ENCODE measurements at places on chromosomes 7 and 10.

DNA sequence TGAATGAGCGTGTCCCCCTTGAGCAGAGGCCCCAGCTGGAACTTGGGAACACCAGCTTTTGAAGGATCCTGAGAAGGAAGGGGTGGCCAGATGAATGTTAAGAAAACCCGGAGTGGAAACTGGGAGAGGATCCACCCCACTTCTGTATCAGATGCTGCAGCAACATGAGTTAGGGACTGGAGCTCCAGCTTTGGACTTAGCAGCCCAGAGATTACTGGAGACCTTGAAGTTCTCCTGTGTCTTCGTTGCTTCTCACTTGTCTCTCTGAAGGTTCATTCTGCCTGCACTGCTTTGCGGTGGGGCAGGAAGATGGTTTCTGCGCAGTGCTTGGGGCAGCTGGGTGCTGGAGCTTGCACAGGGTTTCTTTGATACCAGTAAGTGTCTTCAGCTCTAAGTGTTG is 9.3 kb downstream of the TMEM248 start:
- DNase-seq = no peak

DNA sequence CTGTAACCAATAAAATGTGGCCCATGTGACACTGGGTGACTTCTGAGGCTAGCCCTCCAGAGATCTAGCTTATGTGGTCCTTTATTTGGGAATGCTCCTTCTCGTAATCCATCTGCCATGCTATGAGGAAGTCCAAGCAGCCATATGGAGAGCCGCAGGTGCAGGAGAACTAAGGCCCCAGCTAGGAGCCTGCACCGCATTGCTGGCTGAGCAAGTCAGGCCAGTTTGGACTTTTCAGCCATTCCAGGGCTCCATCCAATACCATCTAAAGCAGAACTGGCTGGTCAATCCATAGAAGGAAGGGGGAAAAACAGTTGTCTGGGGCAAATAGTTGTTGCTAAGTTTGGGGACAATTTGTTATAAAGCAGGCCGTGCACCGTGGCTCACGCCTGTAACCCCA is 32.6 kb downstream of the KLRG2 start:
- DNase-seq = no peak

- no peak for DNase-seq
Observed at GRCh38 chr10:12974078-12974477, 27.4 kb downstream of the CCDC3 start.

DNA sequence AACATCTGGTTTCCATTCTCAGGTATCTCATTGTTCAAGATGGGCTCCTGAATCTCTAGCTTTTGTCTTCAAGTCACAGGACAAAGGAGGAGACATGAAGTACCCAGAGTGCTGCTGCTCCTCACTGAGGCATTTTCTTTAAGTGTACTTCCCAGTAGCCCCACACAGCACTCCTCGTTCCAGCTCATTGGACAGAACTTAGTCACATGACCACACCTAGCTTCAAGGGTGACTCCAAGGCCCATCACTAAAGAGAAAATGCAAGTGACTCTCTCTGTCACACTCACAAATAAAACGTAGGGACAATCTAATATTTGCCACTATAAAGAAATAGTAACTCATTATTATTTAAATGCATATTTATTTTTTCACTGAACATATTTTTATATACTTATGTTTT is 58.3 kb upstream of the NEUROD6 start:
- DNase-seq = no peak

DNA sequence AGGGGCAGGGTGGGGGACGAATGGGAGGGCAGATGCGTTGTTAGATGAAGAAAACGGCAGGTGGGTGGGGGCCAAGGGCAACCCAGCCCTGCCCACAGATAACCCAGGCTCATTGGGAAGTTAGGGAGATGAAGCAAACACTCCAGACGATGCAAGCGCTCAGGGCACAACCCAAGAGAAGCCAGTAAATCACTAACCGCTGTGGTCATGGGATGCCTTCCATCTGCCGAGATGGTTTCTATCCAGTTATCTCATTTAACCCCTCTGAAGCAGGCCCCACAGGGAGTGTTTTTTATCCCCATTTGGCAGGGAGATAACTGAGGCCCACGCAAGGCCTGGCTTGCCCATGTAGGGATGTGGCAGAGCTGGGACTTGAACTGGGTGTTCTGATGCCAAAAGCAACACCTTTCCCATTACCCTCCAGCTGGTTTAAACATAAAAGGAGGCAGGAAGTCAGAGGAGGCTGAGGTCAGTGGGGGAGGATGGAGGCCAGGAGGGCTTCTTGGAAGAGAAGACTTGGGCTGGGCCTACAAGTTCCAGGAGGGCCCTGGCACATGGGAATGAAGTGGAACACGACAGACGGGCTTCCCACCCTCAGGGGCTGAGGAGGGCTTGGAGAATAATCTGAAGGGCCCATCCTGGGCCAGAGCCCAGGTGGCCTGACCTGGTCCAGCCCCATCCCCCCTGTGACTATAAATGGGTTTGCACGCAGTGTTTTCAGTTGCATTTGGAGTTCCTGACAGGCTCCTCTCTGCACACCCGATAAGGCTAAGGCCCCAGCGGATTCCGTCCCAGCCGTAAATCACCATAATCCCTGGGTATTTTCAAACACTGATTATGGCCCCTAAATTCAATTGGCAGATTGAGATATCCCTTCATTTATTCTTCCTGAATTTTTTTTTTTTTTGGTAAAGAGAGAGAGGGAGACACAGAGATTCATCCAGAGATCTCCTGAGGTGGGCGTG is 80.9 kb downstream of the NEURL1 start:
- no peak for DNase-seq

GRCh38 chr7:149728491-149729375 is 44.7 kb downstream of the ZNF467 start:
- no peak for DNase-seq

DNA sequence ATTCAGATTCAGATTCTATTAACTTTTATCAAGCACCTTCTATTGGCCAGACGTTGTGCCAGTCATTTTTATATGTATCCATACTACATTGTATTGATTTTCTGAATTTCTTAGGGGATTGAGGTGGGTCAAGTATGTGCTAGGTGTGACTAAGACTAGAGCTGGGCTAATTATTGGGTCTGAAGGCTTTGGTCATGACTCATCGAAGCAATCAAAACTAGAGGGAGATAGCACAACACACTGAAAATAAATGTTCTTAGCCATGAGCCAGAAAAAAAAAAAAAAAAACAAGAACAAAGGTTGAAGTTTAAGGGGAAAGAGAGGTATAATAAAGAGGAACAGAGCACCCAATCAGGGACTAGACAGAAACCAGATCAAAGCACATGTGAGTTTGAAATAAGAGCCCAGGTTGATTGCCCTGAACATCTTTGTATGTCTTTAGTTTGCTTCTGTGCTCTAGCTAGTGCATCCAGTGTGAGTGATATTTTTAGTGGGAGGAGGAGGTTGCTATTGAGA is 171.6 kb upstream of the FOXP2 start:
- DNase-seq = no peak

DNA sequence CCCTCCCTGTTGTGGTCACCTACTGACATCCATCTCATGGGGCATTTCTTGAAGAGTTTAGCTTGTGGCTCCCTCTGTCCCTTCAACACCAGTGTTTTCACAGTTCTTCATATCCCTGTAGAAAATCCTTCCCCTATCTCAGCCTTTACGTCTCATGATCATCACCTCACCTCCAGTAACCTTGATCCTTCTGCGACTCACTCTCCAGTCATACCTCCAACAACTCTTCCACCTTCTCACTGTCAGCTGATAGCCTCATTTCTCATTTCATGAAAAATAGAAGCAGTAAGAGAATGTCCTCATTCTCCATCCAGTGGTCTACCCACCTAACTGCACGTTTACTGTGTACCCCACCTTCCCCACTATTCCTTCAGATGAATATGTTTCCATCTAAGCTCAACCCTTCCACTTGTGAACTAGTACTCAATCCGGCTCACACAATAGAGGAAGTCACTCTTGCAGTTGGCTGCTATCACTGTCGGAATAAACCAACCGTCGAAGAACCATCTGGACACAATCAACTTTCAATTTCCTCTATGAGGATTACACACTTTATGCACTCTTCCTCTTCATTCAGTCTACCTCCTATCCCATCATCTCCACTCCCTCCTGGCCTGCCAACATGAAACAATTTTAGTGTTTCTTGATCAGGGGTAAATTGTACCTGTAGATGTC is 256.0 kb downstream of the AHR start:
- no peak for DNase-seq

- no peak for DNase-seq
Observed at GRCh38 chr10:118841881-118842605, 87.3 kb upstream of the CACUL1 start.

- DNase-seq = no peak
Observed at GRCh38 chr10:61634746-61635145, 28.0 kb upstream of the CABCOCO1 start.

DNA sequence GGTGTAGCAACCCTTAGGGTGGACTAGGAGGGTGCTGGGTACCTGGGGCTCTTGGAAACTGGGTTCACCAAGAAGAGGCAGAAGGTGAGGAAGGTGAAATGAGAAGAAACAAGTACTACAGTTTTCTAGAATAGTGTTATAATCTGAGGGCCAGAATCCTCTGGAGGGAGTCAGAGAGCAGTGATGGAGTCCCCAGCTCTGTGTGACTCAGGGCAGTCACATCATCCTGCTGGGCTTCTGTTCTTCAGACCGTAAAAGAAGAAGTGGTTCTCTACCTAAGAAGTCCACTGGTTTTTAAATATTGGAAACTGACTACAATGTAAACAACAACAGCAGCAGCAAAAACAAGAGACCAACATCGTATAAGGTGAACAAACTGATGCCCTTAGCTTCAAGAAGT is 197.3 kb downstream of the PRPF18 start:
- no peak for DNase-seq

DNA sequence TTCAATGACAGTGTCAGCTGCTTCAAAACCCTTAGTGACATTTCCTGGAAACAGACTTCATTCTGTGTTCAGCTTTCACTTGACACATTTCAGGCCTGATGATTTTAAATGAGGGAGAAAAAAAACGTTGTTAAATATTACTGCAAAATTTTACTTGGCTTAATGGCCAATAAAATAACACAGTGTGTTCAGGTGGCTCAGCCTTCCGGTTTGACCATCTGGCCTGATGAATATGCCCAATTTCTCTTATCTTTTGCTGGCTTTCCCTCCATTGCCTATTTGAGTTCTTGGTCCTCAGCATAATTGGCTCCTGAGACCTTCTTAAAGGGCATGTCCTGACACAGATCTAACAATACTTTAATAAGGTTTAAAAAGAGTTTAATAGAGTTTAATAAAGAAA is 462.4 kb downstream of the ADRA2A start:
- DNase-seq = no peak

DNA sequence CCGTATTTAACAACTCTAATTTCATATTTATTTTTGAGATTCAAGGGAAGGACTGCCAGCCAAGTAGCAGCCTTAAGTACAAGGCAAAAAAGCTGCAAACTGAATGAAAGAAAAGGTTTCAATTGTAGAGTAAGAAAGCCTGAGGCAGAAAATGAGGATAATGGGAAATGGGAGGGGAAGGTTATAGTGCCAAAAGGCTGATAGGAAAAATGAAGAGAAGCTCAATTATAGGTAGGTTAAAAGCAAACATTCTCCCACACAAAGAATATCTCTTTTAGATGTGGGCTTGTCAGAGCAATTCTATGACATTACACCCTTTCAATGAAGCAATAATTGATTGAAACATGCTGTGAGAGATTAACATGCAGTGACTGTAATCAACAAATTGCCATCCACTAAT is 175.3 kb downstream of the RAPGEF5 start:
- DNase-seq = no peak

- no peak for DNase-seq
Observed at GRCh38 chr10:26725837-26726727, 28.6 kb downstream of the PDSS1 start.

DNA sequence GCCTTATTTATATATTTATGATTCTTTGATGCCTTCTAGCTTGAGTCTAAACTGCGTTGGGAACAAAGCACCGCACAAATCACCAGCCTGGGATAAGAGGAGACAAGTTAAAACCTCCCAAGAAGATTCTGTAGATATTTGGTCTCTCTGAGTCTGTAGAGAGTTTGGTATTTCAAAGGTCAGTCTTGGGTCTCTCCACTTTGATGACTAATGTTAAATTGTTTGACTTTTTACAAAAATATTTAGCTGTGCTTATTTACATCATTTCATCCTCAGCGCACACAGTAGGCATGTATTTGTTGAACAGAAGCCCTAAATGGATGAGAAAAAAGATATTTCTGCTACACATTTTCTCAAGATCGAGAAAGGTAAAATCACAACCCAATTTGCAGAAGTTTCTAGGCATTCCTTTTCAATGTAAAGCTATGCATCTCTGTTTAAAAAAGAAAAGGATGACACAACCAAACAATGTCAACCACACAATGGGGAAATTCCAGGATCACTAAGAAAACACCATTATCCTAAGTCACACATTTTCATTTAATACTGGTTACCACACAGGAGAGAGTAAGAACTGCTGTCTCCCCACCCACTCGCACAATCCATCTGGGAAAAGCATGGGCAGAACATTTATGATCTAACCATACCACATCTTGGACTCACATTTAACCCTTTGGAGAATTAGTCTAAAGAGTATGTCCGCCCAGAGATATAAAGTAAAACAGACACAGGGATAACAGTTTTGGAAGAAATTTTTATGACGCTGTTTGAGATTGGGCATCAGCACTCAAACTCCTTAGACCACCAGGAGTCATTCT is 4.4 kb downstream of the CDK6 start:
- DNase-seq = no peak

GRCh38 chr7:27128776-27129728 is 1.5 kb downstream of the HOXA4 start:
- DNase-seq = no peak

DNA sequence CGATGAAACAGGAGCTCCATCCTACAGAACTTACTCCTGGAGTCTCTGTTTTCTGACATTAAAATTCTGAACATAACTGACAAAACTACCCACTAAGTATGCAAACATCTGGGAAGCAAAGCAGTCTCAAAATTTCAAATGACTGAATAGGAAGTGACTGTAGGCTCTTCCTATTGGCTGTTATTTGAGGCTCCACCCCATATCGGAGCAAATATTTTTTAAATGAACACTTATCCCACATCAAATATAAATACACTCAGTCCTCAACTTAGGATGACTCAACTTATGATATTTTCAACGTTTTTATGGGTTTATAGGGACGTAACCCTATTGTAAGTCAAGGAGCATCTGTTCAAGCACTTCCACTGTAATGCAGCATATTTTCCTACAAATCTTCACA is 8.8 kb downstream of the HSPA12A start:
- DNase-seq = no peak

- no peak for DNase-seq
Observed at GRCh38 chr10:1149793-1150637, 93.8 kb downstream of the WDR37 start.

GRCh38 chr10:90925079-90926029 is 4.5 kb upstream of the ANKRD1 start:
- DNase-seq = no peak

DNA sequence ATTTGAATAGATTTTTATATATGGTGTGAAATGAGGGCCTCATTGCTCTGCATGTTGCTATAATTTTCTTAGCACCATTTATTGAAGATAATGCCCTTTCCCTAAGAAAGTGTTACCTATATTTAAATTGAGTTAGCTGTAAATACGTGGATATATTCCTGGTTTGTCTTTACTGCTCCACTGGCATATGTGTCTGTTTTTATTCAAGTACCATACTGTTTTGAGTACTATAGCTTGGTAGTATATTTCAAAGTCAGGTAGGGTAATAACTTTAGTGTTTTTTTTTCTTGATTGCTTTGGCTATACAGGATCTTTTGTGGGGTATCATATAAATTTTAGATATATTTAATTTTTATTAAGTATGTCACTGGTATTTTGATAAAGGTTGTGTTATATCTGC is 31.4 kb downstream of the ZNF273 start:
- no peak for DNase-seq

Measured in cortex of kidney (tissue), 1 donor.